ENCODE measurements at places on chromosomes 3 and 15. TPM values are rescaled to one million over a fixed set of nuclear protein-coding genes. Genes with fewer than 3 reads are reported as not detected.

The CCDC33 gene
- 1.6 TPM for total RNA-seq

The SCN11A gene
- total RNA-seq: 0.46 TPM

The ASB14 gene
- total RNA-seq: 0.69 TPM

The GPR15 gene
- total RNA-seq: not detected

The CCK gene
- total RNA-seq: 14.5 TPM

The SI gene
- under 0.01 TPM for total RNA-seq

The A4GNT gene
- not detected for total RNA-seq

The ZIC1 gene
- total RNA-seq: 136 TPM

The AHSG gene
- 0.23 TPM for total RNA-seq

The CCR1 gene
- 3.2 TPM for total RNA-seq

The NOX5 gene
- 0.23 TPM for total RNA-seq

The SLC25A26 gene
- 23.8 TPM for total RNA-seq

The WNT5A gene
- 16.4 TPM for total RNA-seq

The TYRO3 gene
- total RNA-seq: 32.3 TPM

Data from diencephalon (tissue), 1 donor.